ENCODE measurements at places on chromosomes 4 and X. TPM values are rescaled to one million over a fixed set of nuclear protein-coding genes. Genes with fewer than 3 reads are reported as not detected.

DNA sequence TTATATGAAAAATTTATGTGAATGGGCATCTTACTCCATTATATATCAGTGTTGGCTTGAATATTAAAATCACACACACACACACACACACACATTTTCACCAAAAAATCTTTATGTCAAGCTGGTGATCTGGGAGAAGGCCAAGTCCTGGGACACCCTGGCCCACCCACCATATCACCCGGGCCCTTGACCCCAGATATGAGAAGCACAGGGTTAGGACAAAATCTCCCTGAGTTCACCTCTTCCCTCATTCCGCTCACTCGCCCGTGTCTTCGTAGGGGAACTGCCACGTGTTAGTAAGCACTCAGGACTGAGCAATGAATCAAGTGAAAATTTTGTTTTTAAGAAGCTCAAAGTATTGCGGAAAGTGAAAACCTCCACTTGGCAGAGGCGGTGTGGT lies 103.8 kb upstream of the PSAPL1 start:
- no peak for DNase-seq

GRCh38 chr4:37976507-37976906 lies 16.3 kb downstream of the PTTG2 start:
- DNase-seq: no peak

Gene PIN4
- total RNA-seq: 6.8 TPM

Gene RAI2
- total RNA-seq: 24.4 TPM

Gene GLRA2
- total RNA-seq: not detected

Measured in esophagus muscularis mucosa (tissue), 4 donors.